Activated T-helper 17 cell treated with anti-CD3 and anti-CD28 coated beads, Interleukin-2, amount 50 U/mL, for 72 hours (primary cell): ENCODE measurements at places on chromosomes 3 and 15.

DNA sequence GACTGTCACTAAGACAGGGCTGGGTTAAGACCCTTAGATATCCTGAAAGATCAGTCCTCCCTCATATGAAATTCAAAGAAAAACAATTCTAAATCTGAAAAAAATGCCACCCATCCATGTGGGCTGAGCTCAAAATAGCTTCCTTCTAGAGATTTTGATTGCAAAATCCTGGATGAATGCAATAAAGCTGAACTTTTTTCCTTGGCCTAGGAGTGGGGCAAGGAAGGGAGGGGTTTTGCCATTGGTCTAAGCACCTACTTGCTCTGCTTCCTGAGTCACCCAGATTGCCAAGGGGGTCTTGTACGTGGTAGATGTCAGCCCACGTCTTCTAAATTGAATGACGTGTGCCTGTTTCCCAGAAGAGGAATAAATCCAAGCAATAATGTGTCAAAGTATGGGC lies 15.3 kb upstream of the SMAD3 start:
- no peak for ATAC-seq
- H3K27me3 ChIP-seq = no peaks in the 10 kb centered on the region
- no peak overlapping the region for H3K27ac ChIP-seq
- H3K4me1 ChIP-seq = peaks cover 12% of the 10 kb centered on the region
- H3K36me3 ChIP-seq = no peaks in the 10 kb centered on the region

GRCh38 chr3:16841904-16842271 lies 42.9 kb upstream of the PLCL2 start:
- peak; percentile 51 for ATAC-seq
- H3K27me3 ChIP-seq = no peaks in the 10 kb centered on the region
- peak overlapping the region; percentile 83 for H3K27ac ChIP-seq
- H3K36me3 ChIP-seq = no peaks in the 10 kb centered on the region
- H3K4me1 ChIP-seq = peaks cover 39% of the 10 kb centered on the region

GRCh38 chr3:104555728-104556127 lies 811.0 kb upstream of the ALCAM start:
- no peak for ATAC-seq
- H3K27ac ChIP-seq = no peak overlapping the region
- H3K4me3 ChIP-seq = no peak overlapping the region
- no peaks in the 10 kb centered on the region for H3K27me3 ChIP-seq
- H3K4me1 ChIP-seq = no peaks in the 10 kb centered on the region

DNA sequence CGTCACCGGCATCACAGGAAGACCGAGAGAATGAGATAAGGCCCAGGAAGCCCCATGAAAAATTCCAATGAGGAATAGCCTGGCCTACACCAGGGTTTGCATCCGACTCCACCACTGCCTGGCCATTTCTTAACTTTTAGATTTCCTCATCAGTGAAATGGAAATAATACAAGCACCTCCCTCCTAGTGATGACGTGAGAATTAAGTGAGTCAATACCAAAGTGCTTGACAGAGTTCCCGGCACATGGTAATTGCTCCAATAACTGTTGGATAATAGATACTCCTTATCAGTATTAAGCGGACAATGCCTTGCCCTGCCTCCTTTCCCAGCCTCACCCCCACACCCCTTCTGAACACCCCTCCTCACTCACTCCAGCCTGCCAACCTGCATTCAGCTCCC lies 105.4 kb downstream of the TLE3 start:
- H3K27me3 ChIP-seq = peaks cover 6% of the 10 kb centered on the region
- H3K27ac ChIP-seq = no peak overlapping the region
- ATAC-seq = no peak
- no peaks in the 10 kb centered on the region for H3K4me1 ChIP-seq
- H3K4me3 ChIP-seq = no peak overlapping the region

DNA sequence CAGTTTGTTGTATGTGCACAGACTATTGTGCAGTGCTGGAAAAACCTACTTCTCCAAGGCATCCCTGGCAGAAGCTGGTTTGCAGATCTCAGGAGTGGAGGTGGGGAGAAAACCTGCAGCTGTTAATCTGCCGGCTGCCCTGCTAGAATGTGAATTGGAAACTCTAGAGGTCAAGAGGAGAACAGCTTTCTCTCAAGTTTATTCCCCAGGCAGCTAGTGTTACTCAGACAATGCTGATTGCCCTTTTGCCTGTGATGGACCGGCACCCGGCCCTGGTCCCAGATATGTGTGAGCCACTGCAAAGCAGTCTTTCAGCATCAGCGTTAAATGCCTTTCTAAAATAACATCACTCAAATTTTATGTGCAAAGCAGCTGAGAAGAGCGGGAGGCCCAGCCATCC lies 129.7 kb upstream of the TPM1 start:
- peaks cover 23% of the 10 kb centered on the region for H3K27me3 ChIP-seq
- no peak for ATAC-seq
- H3K4me1 ChIP-seq = no peaks in the 10 kb centered on the region
- H3K27ac ChIP-seq = no peak overlapping the region
- no peaks in the 10 kb centered on the region for H3K36me3 ChIP-seq

- no peak overlapping the region for H3K27ac ChIP-seq
- peaks cover 4% of the 10 kb centered on the region for H3K4me1 ChIP-seq
- no peaks in the 10 kb centered on the region for H3K36me3 ChIP-seq
- H3K4me3 ChIP-seq = no peak overlapping the region
Observed at GRCh38 chr3:13139471-13140065, 66.3 kb upstream of the IQSEC1 start.

DNA sequence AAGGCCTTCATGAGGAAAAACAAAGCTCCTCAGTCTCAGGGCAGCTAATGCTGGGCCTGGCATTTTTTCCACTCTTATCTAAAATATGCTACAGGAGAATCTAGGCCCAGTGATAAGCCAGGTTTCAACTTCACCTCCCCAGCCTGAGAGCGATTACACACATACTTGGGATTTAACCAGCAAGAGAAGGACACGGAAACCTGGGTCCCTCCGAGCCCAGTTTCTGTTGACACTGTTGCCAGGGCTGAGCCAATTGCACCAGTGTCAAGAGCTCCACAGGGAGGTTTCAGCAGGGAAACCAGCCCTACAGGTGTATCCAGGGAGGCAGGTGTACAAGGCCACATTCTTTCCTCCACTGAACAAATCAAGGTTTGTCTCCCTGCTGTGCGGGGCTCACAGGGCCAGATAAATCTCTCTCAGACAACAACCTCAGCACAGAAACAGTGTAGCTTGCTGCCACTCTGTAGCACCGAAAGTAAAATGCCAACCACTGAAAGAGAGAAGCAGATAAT lies 85.4 kb downstream of the MAGI1 start:
- no peak for ATAC-seq
- H3K4me3 ChIP-seq = no peak overlapping the region
- H3K27me3 ChIP-seq = peaks cover 10% of the 10 kb centered on the region
- no peaks in the 10 kb centered on the region for H3K4me1 ChIP-seq
- H3K27ac ChIP-seq = no peak overlapping the region
- no peaks in the 10 kb centered on the region for H3K36me3 ChIP-seq

DNA sequence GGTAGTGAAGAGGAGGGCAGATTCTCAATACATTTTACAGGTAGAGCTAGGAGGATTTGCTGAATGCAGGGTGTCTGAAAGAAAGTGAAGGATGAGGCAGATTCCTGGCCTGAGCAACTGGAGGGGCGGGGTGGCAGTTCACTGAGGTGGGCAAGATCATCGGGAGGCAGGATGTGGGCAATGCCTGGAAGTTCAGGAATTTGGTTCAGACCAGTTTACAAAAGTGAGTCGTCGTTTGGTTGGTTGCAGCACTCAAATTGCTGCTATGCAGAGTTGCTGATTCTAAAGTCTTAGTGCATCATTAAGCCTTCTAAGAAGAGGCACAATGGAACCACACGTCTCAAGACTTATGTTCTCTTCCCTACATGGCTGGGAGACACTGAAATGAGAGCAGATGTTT lies 134.0 kb downstream of the MFSD1 start:
- H3K4me3 ChIP-seq = no peak overlapping the region
- H3K27ac ChIP-seq = no peak overlapping the region
- no peaks in the 10 kb centered on the region for H3K4me1 ChIP-seq
- H3K27me3 ChIP-seq = peaks cover 19% of the 10 kb centered on the region

- no peaks in the 10 kb centered on the region for H3K4me1 ChIP-seq
- H3K27me3 ChIP-seq = no peaks in the 10 kb centered on the region
- no peaks in the 10 kb centered on the region for H3K36me3 ChIP-seq
- no peak overlapping the region for H3K4me3 ChIP-seq
- no peak for ATAC-seq
Observed at GRCh38 chr15:66629817-66630576, 64.2 kb upstream of the LCTL start.

DNA sequence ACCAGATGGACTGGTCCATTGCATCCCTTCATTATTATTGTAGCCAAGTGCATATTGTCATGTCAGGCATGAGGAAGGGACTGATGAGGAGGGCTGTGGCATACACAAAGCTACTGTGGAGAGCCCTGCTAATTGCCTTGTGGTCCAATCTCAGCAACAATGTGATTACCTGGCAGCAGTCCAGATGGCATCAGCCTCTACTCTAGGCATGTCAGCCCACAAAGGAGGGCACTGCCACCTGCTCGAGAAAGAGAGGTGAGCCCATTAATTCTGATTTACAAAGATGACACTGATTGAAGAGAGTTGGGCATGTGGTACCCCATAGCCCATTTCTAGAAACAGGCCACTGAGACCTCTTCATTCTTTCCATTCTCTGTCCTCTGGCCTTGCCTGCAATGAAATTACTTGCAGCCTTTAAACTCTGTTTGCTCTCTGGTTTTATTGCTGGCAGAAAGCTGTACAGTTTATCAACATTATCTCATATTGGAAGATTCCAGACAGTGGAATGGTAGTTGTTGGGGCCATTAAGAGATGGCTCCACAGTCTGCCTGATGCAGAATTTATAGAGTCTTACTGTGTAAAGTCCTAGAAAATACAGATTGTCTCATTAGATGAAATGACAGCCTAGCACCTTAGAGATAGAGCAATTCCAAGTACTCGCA lies 307.7 kb downstream of the ARPP21 start:
- no peaks in the 10 kb centered on the region for H3K36me3 ChIP-seq
- H3K27me3 ChIP-seq = no peaks in the 10 kb centered on the region
- no peaks in the 10 kb centered on the region for H3K4me1 ChIP-seq

DNA sequence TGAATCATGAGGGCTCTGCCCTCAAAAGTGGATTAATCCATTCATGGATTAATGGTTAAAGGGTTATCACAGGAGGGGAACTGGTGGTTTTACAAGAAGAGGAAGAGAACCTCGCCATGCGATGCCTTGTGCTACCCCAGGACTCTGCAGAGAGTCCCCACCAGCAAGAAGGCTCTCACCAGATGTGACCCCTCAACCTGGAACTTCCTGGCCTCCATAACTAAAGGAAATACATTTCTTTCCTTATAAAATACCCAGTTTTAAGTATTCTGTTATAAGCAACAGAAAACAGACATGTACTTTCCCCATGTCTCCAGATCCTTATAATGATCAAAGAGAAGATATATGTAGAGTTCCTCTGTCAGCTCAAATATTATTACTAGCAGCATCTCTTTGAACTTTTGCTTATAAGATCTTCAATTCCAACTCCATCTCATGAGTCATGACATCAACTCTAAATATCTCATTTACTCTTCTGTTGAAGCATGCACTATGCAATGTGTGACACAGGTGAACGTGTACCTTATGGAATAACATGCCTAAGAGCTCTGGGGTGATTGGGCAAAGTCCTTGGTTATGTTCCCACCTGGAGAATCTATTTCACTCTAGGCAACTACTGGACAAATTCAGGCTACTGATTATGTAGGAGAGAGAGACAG lies 37.5 kb upstream of the ZBTB38 start:
- ATAC-seq = no peak
- H3K4me1 ChIP-seq = no peaks in the 10 kb centered on the region
- no peaks in the 10 kb centered on the region for H3K36me3 ChIP-seq
- peaks cover 9% of the 10 kb centered on the region for H3K27me3 ChIP-seq

DNA sequence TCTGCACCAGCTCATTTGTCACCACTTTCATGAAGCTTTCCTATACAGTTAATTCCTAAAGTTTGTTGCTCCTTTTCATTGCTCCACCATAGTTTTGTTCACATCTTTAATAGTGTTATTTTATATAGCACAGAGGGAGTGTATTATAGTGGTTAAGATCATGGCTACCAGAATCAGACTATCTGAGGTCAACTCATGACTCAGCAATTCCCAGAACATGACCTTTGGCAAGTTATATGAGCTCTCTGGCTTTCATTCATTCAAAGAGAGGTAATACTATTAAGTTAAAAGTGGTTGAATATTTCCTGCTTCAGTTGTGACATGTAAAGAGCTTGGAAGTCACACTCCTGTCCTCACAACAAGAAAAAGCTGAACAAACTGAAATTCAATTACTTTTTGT lies 1073.5 kb downstream of the NAALADL2 start:
- no peaks in the 10 kb centered on the region for H3K36me3 ChIP-seq
- no peak overlapping the region for H3K4me3 ChIP-seq
- H3K27me3 ChIP-seq = no peaks in the 10 kb centered on the region
- H3K27ac ChIP-seq = no peak overlapping the region
- ATAC-seq = no peak

GRCh38 chr3:127211118-127212060 lies 18.5 kb downstream of the PRR23E start:
- H3K4me1 ChIP-seq = no peaks in the 10 kb centered on the region
- peaks cover 22% of the 10 kb centered on the region for H3K27me3 ChIP-seq
- ATAC-seq = no peak
- no peak overlapping the region for H3K27ac ChIP-seq

- no peak for ATAC-seq
- H3K4me3 ChIP-seq = no peak overlapping the region
Observed at GRCh38 chr15:43194795-43195194, 9.6 kb downstream of the CCNDBP1 start.

- H3K4me3 ChIP-seq = no peak overlapping the region
- H3K27ac ChIP-seq = no peak overlapping the region
- H3K4me1 ChIP-seq = no peaks in the 10 kb centered on the region
- H3K27me3 ChIP-seq = no peaks in the 10 kb centered on the region
Observed at GRCh38 chr3:52827866-52828376, 2.6 kb downstream of the ITIH4 start.

DNA sequence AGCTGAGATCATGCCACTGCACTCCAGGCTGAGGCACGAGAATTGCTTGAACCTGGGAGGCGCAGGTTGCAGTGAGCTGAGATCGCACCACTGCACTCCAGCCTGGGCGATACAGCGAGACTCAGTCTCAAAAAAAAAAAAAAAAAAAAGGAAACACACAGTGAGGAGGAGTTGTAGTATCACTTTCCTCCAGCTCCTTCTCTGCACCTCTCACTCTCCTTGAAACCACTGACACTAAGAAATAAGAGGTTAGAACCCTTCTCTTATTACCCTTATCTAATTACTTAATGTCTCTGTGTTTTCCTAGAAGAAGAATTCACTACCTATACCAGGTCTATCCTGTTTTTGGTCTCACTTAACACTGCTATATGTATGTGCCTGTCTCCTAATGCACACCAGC lies 31.7 kb downstream of the RAB27A start:
- H3K4me3 ChIP-seq = peak overlapping the region; percentile 32
- H3K27me3 ChIP-seq = no peaks in the 10 kb centered on the region
- peaks cover 51% of the 10 kb centered on the region for H3K4me1 ChIP-seq
- peak; percentile 15 for ATAC-seq
- H3K27ac ChIP-seq = peak overlapping the region; percentile 37

- peak; percentile 40 for ATAC-seq
- H3K27me3 ChIP-seq = no peaks in the 10 kb centered on the region
- peak overlapping the region; percentile 96 for H3K27ac ChIP-seq
- H3K4me1 ChIP-seq = peaks cover 32% of the 10 kb centered on the region
- peaks cover 4% of the 10 kb centered on the region for H3K36me3 ChIP-seq
Observed at GRCh38 chr3:52983828-52984227, 62.0 kb downstream of the SFMBT1 start.

GRCh38 chr15:40928821-40929659 lies at the start of gene DLL4:
Gene DLL4 (plus strand): TSS chr15:40929340. CDS start chr15:40929669, 329 bp downstream.
- H3K27ac ChIP-seq = no peak within 1 kb of the TSS
- peak within 1 kb of the TSS; percentile 75 for H3K4me3 ChIP-seq
- peaks cover 43% of the 10 kb centered on the region for H3K27me3 ChIP-seq
- ATAC-seq = peak; percentile 26
- H3K4me1 ChIP-seq = peaks cover 7% of the 10 kb centered on the region
- H3K36me3 ChIP-seq = no peaks in the 10 kb centered on the region
